Activated CD4-positive, alpha-beta T cell treated with anti-CD3 and anti-CD28 coated beads, Interleukin-2, amount 50 U/mL, for 48 hours (primary cell): ENCODE measurements at places on chromosomes 5 and 9.

DNA sequence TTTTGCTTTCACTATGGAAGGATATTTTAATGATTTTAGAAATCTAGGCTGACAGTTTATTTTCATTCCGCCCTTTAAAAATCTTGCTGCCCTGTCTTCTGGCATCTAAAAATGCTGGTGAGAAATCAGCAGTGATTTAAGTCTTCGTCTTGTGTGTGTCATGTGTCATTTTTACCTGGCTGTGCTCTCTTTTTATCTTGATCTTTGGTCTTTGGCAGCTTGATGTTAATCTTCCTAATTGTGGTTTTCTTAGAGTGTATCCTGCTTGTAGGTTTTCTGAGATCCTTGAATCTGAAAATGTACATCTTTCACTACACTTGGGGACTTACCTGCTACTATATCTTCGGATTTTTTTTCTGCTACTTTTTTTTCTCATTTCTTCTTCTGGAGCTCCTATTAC, 11.9 kb upstream of the LPCAT1 start:
- no peak for DNase-seq

DNA sequence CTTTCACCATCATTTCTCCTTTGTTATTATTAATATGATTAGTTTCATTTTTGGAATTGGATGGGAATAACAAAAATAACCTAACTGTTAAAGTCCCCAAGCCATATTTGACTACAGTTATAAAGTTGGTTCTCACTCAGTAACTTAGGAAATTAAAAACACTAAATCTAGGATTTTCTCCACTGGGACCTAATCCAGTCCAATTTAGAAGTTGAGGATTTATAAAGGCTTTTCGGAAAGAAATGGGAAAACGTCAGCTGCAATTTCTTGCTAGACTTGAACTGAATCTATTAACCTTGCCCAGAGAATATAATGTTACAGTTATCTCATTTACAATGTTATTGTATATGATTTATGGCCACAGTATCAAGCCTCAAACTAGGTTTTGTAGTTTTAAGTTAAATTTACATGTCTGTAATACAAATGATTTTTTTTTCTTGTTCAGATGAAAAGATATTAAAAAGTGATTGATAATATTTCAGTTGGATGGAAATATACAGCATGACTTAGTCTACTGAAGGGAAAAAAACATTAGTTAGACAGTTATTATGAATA, 524.3 kb upstream of the GRAMD2B start:
- DNase-seq = no peak

DNA sequence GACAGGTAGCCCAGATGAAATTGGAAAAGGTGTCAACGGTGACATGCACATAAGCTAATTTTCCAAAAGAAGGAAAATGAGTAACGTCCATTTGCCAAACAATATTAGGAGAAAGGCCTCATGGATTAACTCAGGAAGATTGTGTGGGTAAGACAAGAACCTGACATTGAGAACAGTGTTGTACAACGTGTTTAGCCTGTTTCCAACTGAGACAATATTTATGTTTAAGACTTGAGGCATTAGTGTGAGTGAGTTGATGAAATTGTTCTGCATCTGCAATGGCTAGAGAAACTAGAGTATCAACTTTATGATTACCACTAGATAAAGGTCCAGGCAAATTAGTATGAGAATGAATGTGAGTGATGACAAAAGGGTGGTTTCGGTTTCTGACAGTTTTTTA, 191.3 kb upstream of the RAI14 start:
- no peak for DNase-seq

- DNase-seq = no peak
Measured at GRCh38 chr9:28758341-28758740, 1185.1 kb upstream of the C9orf72 start.

DNA sequence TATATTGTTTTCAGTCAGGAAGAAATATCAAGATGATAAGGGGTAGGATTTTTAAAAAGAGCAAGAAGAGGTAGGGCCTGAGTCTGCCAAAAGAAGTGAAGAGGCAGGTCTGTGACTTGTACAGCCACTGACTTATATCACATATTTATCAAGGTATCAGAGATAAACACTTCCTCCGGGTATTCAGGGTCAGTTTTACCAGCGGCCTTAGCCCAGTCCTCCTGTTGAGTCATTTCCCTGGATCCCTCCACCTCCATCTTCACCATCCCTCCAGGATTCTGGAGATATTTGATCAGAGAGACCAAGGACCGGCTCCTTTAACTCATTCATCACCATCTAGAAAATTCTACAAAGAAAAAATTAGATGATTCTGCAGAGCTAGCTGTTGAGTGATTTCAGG, 375.7 kb upstream of the TUSC1 start:
- no peak for DNase-seq

- no peak for DNase-seq
Measured at GRCh38 chr9:94082553-94082952, 1.7 kb upstream of the PTPDC1 start.
